Nephron progenitor cell (in vitro differentiated cells): ENCODE measurements at places on chromosomes 2 and 18.

- DNase-seq = no peak
Observed at GRCh38 chr2:216394881-216395280, 17.4 kb upstream of the SMARCAL1 start.

GRCh38 chr2:62461707-62462106 lies 44.3 kb downstream of the TMEM17 start:
- no peak for DNase-seq

GRCh38 chr2:48733067-48733503 lies 22.4 kb downstream of the LHCGR start:
- DNase-seq = peak; percentile 49

GRCh38 chr2:73994178-73994831 lies 9.6 kb downstream of the TET3 start:
- DNase-seq = no peak

GRCh38 chr2:234476766-234477165 lies 20.1 kb downstream of the ARL4C start:
- DNase-seq = no peak

GRCh38 chr18:650428-650858 lies 7.0 kb upstream of the TYMS start:
- DNase-seq = no peak

GRCh38 chr18:54939361-54939917 lies 19.8 kb downstream of the CCDC68 start:
- DNase-seq = no peak

DNA sequence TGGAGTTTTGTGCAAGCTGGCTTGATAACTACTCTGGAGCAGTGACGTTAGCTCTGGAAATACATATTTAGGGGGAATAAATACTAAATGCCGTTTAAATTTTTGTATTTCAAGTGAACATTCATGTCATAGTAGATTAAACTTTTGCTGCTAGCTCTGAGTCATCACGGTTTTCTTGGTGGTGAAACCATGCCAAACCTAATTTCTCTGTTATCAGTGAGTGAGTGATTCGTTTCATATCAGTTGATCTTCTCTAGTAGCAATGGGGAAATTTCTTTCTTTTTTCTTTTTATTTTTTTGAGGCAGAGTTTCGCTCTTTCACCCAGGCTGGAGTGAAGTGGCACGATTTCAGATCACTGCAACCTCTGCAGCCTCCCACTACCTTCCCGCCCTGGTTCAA lies 211.1 kb downstream of the PTPRM start:
- no peak for DNase-seq

GRCh38 chr2:201642086-201642578 lies 1.2 kb downstream of the TMEM237 start:
- DNase-seq = no peak
